ENCODE measurements at places on chromosomes 2 and 18.
A peak's percentile ranks its signal among the peaks of the same experiment; 100 is the strongest.

- DNase-seq, result no peak
Measured at GRCh38 chr2:120450196-120450820, 104.4 kb downstream of the INHBB start.

- DNase-seq, result no peak
Measured at GRCh38 chr2:38387887-38388286, 10.8 kb upstream of the ATL2 start.

- DNase-seq, result no peak
Measured at GRCh38 chr2:235860871-235861270, 307.3 kb downstream of the GBX2 start.

- DNase-seq, result no peak
Measured at GRCh38 chr2:109080757-109081156, 48.2 kb upstream of the SH3RF3 start.

- no peak for DNase-seq
Measured at GRCh38 chr18:4636967-4637366, 181.9 kb upstream of the DLGAP1 start.

- DNase-seq, result no peak
Measured at GRCh38 chr2:13001408-13001807, 284.7 kb downstream of the TRIB2 start.

DNA sequence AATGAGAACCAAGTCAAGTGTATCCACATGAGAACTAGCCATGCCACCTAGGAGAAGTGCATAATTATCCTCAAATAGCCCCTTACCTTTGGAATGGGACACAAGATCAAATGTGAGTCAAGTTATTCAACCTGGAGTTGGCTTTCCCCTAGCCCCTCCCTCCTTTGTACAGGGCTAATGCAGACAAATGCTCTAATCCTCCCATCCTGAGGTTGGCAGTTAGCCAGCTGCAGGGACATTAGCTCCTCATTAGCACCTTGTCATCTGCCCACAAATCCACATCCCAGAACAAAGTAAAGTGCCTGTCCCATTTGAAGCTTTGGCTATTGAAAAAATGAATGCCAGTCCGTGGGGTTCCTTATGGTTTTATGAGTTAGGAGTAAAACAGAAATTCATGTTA is 294.1 kb upstream of the FANCL start:
- no peak for DNase-seq

DNA sequence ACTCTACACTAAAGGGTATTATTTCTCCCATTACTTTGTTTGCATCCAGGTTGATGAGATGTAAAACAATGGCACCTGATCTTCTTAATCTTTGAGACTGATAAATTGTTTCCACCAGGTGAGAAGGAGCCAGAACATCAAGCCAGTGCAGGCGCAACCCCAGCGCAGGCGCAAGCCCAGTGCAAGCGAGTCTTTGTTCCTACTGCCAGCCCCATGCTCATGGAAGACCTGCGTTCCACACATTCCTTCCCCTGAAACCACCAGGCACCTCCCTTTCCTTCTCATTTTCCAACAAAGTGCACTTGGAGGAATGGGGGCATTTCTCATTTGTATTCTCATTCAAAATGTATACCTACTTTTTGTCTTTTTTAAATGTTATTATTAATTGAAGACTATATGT is 188.7 kb upstream of the SMAD2 start:
- DNase-seq, result no peak

DNA sequence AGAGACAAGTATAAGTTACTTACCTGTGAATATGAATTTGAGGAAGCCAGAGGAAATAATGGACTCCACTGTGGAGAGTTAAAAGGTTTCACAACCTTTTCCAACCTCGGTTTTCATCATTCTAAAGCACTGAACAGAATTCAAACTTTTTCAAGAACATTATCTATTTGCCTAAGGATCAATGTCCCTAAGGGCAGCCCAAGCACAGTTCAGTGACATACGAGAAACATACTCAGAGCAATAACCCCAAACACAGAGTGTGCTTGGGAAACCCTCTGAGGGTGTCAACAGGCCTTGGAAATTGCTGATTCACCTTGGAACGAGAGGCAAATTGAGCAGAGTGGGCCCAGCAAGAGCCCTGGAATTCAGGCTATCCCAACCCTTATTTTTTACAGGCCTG is at the start of gene ABCB11:
Gene ABCB11 (minus strand): TSS at position 123 of the 400 bp plus-strand sequence. CDS start 13,199 bp downstream, outside the sequence.
- DNase-seq, result no peak

DNA sequence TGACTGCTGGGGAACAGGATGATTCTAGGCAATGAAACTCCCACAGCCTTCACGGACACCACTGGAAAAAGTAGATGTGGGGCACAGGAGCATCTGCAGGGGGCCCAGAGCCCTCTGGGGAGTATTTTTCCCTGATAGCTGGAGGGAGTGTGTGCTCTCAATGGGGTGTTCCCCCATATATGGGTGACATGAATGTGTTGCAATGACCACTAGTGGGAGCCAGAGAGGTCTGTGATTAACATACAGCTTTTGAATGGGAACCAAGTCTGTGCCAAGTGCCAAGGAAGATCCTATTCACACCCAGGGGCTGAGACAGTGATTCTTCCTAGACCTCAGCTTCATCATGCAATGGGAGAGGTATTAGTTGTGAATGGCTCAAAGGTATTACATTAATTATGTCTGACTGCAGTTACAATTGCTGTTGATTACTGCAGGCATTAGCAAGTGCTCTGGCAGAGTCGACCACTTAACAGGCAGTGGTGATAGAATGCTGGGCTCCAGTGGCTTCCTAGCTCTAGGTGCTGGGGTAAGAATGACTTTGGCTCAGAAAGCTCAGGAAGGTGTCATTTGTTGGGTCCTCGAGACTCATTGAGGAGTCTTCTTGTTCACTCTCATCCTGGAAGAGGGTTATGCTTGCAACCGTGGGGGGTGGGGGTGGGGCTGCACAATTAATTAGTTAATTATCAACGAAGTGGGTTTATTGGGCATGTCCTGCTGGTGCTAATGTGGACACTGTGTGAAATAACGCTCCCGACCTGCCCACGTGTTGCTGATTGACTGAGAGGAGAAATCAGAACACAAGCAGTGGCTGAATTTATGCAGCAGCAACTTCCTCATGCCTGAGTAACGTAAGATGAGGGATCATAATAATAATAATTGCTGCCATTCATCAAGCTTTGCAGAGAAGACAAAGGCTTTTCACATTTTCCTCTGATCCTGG is 194.1 kb downstream of the CLIP4 start:
- DNase-seq, result peak; percentile 79

DNA sequence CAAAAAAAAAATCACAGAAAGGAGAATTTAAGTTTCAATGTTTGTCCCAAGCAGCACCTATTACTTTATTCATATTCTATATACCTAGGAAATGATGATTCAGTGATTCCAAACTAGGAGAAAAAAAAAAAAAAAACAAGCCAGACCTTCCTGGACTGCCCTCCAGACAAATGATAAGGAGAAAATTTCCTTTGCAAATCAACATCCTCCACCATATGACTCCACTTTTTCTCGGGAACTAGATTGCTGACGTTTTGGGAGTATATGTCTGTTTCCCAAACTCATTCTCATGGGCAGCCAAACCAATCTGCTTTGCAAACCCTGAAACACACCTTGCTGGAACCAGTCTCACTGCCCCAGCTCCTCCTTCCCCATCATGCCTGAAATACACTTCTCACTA is 16.8 kb downstream of the AP1S3 start:
- DNase-seq, result no peak

- no peak for DNase-seq
Measured at GRCh38 chr18:35919179-35919578, 53.3 kb upstream of the RMP24 start.

DNA sequence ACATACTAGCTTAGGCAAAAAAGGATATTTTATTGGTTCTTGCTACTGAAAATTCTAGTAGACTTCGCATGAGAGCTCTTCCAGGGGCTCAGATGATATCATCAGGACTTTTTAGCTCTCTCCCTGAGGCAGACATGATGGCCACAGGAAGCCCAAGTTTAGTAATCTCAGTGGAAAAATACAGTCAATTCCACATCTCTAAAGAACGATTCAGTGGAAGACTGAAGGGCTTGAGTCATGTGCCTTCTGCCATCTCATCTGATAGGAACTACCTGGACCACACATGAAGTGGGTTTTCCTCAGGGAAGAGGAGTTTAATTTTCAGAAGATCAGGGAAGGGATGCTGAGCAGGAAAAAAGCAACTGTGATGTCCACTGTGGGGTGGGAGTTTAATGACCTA is 117.3 kb downstream of the TTC27 start:
- no peak for DNase-seq

DNA sequence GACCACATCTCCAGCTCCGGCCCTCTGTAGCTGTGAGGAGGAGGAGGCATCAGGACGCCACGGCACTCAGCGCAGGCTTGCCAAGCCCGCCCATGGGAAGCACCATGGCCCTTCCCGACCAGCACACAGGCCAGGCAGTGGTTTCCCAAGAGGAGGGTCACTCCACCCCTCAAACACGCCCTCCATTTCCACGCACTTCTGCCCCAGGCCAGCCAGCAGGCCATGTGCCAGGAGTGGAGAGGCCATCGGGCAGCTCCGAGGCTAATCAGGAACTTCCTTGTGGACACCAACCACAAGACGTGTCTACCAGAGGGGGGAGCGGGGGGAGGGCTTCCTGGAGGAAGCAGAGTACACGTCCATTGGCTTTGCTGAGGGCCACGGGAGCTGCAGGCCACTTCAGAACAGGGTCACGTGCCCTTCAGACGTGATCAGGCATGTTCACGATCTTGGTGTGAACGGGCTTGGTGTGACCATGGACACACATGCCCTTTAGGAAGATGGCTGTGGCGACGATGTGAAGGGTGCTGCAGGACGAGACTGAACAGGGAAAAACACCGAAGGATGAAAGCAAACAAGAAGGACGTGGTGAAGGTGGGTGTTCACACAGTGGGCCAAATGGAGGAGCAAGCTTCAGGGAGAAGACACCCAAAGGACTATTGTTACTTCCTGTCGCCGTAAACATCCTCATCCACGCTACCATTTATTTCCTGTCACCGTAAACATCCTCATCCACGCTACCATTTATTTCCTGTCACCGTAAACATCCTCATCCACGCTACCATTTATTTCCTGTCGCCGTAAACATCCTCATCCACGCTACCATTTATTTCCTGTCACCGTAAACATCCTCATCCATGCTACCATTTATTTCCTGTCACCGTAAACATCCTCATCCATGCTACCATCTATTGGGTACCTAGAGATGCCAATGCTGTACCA is 6.5 kb upstream of the MTERF4 start:
- DNase-seq, result no peak

DNA sequence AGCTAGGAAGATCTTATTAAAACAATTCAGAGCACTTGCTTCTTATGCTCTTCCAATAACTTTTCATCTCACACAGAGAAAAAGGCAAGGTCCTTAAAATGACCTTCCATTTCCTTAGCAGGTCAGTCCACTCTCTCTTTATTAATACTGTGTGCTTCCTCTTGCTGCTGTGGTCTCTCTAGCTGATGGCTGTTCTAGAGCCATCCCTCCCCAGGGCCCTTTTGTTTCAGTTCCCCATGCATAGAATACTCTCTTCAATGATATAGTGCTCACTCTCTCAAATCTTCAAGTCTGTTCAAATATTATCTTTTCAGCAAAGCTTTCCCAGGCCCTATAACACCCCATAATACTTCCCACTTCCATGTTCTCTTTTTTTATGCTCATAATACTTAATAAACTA is 469.3 kb downstream of the METTL4 start:
- no peak for DNase-seq

DNA sequence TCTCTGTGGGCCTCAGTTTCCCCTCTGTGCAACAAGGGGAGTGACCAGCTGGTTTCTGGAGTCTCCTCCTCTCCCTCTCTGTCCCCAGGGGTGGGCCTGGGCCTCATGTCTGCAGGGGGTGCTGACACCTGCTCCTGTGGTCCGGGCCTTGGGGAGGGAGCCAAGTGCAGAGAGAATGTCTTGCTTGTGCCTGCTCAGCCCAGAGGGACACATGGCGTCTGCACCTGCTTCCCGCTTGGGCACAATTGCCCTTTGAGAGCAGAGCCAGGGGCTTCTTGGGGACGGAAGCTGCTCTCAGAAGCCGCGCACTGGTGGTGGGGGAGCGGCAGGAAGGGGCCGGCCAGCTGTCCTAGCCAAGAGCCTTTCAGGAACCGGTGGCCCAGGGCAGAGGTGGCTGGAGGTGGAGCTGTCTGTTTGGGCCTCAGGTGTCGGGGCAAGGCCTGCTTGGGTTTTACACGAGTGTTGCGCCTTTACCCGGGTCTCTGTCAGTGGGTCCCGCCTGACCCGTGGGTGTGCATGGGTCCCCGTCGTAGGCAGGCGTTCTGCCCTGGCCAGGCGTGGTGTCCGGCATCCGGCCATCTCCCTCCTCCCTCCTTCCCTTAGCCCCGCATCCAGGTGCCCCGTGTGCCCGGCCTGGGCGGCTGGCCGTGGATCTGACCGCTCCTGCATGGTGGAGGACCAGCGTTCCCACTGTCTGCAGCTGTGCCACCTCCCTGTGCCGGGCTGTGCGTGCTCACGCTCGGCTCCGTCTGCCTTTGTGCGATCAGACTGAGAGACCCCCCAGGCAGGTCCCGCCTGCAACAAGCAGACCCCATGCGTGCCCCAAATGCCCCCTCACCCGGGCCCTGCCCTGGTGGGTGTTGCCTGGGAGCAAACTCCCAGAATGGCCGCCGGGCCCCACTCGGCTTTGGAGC is 4.0 kb downstream of the NEU4 start:
- peak; percentile 65 for DNase-seq

DNA sequence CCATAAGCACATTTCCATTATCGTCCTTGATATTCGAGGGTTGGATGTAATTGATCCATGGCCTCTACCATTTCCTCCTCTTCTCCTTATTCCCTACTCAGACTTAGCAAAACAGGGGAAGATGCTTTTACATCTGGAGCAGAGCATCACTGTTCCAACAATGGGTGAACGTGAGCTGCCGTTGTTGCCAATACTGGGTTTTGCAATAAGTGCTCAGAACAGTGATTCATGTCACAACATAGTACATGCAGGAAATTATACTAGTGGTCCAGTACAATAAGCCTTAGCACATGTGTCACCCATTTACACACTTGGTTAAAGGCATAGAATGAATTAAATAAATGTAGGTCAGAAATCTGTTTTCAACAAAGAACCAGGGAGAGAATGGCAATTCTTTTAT is 112.4 kb downstream of the DCC start:
- no peak for DNase-seq

- no peak for DNase-seq
Measured at GRCh38 chr2:159521272-159521671, 95.1 kb downstream of the BAZ2B start.

DNA sequence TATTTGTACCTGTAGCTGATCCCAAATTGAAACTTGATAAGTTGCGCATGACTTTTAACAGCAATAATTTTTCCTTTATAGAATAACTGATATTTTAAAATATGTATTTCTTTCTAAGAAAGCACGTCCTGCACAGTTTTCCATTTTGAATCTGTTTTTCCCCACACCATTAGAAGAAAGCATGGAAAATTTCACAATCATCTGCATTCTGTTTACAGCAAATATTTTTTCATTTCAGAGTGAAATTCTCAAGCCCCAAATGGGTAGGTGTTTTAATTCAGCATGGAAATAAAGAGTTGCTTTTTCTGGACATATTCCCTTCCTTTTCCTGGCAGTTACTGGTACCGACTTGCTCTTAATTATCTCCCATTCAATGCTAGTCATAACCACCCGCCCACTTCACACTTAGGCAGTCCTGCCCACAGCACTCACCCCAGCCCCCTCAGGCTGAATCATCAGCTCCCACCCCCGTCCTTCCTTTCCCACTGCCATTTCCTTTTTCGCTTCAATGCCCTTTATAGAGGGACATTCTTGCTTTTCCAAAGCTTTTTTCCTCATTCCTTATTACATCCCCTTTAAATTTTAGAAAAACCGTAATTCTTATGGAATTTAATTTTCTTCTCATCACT is 89.2 kb upstream of the GLS start:
- no peak for DNase-seq

- no peak for DNase-seq
Measured at GRCh38 chr2:231743376-231744116, 35.2 kb downstream of the PTMA start.
